ENCODE measurements at places on chromosomes 13 and 19.
A peak's percentile ranks its signal among the peaks of the same experiment; 100 is the strongest.

DNA sequence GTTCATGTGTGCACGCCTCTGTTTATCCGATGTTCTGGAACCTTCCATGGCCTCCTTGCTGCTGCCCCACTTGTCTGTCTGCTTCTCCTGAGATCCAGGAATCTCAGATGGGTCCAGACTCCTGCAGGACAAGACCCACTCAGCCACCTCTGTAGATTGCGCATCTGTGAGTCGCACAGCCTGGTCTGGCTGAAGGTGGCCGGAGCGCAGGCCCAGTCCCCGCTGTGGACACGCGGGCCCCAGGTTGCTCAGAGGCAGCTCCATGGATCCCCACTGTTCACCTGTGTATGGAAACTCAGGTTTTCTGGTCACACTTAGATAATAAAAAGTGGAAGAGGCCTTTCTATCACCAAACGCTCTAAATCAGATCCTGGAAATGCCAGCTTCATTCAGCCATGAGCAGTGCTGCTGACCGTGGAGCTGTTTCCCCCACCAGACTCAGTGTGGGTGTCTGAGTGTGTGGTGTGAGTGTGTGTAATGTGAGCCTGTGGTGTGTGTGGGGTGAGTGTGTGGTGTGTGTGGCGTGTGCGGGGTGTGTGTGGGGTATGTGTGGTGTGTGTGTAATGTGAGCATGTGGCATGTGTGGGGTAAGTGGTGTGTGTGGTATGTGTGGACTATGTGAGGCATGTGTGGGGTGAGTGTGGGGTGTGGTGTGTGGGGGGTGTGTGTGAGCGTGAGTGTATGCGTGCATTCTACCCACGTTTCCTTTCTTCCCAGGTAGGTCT, 59.5 kb downstream of the MCF2L start:
- DNase-seq, result no peak

DNA sequence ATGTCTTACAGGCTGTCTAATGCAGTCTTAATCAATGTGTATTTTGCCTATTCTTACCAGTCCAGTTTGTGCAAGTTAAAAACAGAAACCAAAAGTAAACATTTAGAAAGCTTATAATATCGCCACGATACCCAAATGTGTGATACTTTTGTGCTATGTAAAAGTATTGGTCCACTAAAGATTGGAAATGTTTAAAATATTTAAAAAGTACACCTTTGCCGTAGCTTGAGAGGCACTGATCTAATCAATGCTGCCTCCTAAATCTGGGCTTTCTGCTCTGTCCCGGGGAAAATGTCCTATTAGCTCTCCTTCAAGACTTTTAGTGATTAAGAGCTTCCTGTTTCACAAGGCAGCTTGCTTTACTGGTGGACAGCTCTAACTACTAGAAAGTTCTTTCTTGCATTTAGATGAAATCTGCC, 64.7 kb downstream of the DNAJC15 start:
- peak; percentile 35 for DNase-seq

GRCh38 chr13:94063096-94063495, 416.4 kb downstream of the DCT start:
- DNase-seq, result peak; percentile 53

GRCh38 chr19:5838353-5839064, 993 bp downstream of the FUT6 start:
- no peak for DNase-seq
